ENCODE measurements at places on chromosomes 2 and 18.

- DNase-seq = peak; percentile 44
Measured at GRCh38 chr2:28452534-28453081, 43.3 kb upstream of the PLB1 start.

DNA sequence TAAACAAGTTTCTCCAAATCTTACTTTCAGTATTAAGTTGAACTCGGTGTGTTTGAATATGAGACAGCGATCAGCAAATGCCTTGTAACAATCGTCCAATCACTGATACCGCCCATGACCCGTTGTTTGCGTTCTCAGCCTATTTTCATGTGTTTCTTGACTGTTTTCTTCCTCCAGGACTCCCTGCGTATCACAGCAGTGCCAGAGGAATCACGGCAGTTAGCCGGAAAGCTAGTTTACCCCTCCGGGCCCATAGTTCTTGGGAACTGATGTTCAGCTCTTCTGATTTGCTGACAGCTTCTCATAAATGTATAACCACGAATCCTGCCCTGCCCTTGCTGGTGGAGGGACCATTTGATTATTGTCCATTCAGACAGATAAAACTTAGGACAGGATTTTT, 42.2 kb upstream of the TPO start:
- DNase-seq = no peak

- no peak for DNase-seq
Measured at GRCh38 chr2:55000341-55000740, 49.9 kb downstream of the RTN4 start.

DNA sequence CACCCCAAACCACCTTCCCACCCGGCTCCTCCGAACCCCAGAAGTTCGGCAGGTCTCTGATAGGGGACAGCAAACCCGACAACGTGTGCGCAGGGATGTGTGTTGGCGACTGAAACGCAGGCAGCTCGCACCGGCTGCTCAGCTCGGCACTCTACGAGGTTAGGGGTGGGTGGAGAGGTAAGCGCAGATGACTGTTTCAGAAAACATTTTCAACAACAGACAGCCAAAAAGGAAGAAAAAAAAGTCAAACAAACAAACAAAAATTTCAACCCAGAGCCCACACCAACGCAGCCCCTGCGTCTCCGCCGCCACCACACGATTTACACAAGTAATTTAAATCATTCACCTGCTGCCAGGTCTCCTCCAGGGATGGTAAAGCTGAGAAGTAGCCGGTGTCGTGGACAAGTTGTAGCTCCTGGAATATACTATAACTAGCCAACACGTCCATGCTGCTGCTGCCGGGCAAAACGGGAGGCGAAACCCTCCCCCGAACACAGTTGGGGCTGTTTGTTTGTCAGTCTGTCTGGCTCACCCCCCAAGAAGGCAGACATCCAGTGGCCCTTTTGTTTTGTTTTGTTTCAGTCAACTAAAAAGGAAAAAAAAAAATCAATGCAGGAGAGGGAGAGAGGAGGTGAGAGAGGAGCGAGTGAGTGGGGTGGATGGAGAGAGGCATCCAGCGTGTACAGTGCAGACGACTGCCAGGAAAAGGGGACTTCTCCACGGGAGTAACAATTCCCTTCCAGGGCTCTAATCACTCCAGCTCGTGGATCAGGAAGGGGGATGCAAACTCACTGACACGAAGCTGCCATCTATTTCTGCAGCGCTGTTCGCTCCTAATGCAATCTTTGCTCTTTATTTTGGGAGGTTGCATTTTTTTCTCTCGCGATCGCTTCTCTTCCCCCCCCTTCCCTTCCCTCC, at the start of gene KLF7:
TSS of gene KLF7 (minus strand) at position 828 of the 918 bp plus-strand sequence. CDS start at position 448, 380 bp downstream.
- DNase-seq = peak; percentile 44

DNA sequence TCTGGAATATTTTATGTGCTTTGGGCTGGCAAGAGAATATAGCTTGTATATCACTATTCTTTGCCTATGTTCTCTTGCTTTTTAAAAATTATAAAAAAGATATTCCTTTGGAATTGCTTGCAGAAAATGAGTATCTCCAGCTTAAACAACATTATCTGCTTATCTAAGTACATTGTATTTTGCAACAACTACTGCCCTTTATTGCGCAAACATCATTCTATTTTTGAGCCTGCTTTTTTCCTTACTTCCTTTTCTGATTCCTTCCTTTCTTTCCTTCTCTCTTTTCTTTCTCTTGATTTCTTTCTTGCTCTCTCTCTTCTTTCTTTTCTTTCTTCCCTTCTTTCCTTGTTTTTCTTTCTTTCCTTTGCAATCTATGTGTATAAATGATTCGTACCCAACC, 74.0 kb downstream of the UNC80 start:
- no peak for DNase-seq

- DNase-seq = no peak
Measured at GRCh38 chr18:45173799-45174519, 441.3 kb upstream of the SLC14A2 start.
